ENCODE measurements at places on chromosomes 2 and 18.

DNA sequence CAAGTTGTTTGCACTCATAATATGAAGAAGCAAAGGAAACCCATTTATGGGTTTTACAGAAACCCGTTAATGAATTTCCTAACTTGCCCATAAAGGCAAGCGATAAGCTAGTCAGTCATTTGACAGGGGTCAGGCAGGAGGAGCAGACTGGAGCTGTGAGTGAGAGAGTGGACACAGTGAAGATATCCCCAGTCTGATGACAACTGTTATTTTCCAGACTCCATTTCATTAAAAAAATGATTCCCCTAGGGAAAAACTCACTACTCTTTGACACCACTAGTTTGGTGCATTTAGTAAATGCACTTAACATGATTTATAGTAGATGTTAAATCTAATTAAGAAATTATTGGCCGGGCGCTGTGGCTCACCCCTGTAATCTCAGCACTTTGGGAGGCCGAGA lies 80.8 kb downstream of the TGIF1 start:
- H3K36me3 ChIP-seq = no peaks in the 10 kb centered on the region
- DNase-seq = no peak
- no peak overlapping the region for H3K4me3 ChIP-seq
- H3K27ac ChIP-seq = no peak overlapping the region

DNA sequence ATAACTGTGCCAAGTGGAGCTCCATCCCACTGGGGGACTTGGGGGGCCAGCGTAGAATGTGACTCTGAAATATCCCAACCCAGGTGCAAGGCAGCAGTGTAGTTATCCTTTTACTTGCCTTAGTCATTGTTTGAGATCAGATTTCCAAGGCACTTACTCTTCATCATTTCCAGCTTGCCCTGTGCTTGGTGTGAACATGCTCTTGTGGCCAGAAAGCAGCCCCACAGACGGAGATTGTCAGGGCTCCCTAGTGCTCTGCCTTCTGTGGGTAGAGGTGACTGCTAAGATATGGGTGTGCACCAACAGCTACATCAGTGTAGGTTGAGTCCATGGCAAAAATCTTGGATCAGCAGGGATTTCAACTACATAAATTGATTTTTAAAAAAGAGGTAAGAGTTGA lies 2010.0 kb upstream of the PIK3C3 start:
- no peak overlapping the region for H3K4me3 ChIP-seq
- no peaks in the 10 kb centered on the region for H3K27me3 ChIP-seq
- no peak overlapping the region for H3K27ac ChIP-seq
- DNase-seq = no peak
- no peaks in the 10 kb centered on the region for H3K4me1 ChIP-seq
- H3K36me3 ChIP-seq = no peaks in the 10 kb centered on the region

DNA sequence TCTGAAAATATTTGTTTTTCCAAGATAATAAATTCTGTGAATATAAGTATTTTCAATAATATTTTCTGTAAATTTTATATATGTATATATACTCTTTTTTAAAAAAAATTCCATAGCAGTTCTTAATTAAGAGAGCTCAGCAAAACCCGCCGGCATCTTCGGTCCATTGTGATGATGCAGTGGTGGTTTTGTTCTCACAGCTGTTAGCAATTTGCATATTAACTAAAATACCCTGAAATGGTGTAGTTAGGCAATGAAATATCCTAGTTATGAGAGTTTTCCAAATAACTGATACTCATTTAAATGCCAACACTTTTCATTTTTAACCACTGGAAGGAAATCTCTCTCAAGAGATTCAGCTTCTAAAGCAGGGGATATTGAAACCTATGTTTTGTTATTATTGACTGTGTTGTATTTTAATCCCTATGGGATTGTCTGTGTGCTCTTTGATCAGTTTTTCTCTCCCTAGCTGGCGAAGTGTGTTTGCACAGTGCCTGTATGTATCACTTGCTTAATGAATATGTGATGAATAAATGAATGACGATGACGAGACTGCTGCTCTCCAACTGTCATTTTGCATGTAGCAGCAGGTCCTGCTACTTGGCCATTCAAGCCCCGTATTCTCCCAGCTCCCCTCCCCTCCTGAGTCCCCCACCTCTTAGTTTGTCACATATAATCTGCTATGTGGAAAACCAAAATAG lies 42.4 kb downstream of the PSMG2 start:
- no peak overlapping the region for H3K4me3 ChIP-seq
- no peak overlapping the region for H3K27ac ChIP-seq
- peaks cover 4% of the 10 kb centered on the region for H3K4me1 ChIP-seq
- H3K36me3 ChIP-seq = no peaks in the 10 kb centered on the region
- no peak for DNase-seq

DNA sequence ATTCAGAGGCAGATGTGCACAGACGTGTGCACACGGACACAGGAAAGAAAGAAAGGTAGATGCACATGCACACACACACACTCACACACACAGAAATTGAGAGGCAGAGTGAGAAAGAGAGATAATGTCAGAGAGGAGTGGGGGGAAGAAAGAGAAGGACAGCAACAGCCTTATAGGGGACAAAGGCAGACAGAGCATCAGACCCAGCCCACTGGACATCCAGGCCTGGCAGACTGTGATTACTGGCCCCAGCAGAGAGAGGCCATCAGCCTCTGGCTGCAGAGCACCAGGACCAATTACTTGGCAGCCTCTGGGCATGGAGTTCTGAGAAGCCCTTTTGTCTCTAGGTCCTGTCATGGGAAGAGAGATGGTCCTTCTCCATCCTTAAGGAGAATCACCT lies 66.1 kb downstream of the C18orf54 start:
- no peaks in the 10 kb centered on the region for H3K4me1 ChIP-seq
- H3K27ac ChIP-seq = no peak overlapping the region
- no peak for DNase-seq
- H3K36me3 ChIP-seq = no peaks in the 10 kb centered on the region
- H3K4me3 ChIP-seq = no peak overlapping the region

- H3K27me3 ChIP-seq = no peaks in the 10 kb centered on the region
- H3K27ac ChIP-seq = peak overlapping the region; percentile 47
- peaks cover 51% of the 10 kb centered on the region for H3K4me1 ChIP-seq
- H3K4me3 ChIP-seq = no peak overlapping the region
- no peak for DNase-seq
- peaks cover 41% of the 10 kb centered on the region for H3K36me3 ChIP-seq
These were observed 8.6 kb downstream of the XRCC5 start for GRCh38 chr2:216117561-216118340.

DNA sequence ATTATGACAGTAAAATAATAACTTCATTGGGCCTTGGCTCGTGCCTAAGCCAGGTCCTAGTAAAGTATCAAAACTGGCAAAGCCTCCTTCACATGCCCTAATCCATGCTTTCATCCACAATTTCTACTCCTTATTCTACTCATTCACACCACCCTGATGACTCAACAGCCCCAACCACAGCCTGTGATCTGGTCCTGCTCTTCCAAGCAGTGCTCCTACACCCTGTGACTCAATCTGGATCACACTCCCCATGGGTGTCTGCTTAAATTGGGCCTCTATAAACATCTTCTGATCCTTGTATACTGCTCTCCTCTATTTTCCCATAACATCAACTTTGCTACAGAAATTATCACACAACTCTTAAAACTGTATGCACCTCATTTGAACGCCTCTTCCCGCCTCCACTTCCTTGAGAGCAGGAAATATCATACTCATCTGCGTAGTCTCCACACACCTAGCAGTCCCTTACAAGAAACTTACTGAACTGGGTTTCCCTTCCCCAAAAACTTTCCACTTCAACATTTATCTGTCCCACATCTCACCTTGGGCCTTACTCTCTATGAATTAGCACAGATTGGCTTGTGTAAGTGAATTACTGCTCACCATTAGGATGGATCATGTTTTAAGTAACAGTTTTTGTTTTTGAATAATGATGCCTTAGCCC lies 15.9 kb downstream of the GTF3C3 start:
- no peaks in the 10 kb centered on the region for H3K27me3 ChIP-seq
- peaks cover 19% of the 10 kb centered on the region for H3K36me3 ChIP-seq
- H3K4me3 ChIP-seq = no peak overlapping the region
- peak; percentile 48 for DNase-seq
- H3K27ac ChIP-seq = peak overlapping the region; percentile 10

DNA sequence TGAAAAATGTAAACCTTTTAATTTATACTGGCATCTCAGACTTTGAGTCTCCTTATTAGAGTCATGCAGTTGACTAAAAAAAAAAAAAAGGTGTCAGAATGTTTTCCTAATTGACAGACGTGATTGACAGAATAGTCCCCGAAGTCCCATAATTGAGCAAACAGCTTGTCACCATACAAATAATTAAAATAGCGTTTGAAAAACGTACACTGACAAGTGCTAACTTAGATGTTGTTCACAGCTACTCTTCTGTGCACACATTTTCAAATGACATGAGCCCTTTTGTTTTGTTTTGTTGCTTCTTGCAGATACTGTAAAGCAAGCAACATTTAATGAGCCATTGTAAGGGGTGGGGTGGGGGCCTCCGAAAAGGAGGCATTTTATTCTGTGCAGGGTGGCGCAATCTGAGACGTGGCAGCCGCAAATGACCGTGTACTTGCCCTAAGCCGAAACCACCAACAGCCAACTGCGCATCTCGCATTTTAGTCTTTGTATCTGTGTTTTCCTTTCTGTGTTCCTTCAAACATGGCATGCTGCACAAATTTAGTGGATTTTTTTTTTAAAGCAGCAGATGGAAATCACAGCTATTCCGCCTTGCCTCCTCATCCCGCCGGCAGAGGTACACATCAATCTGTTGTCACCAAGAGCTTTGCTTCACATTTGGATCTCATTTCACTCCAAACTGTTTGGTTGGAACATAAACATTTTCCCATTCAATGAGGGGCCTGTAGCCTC lies 52.4 kb downstream of the LPIN1 start:
- no peaks in the 10 kb centered on the region for H3K4me1 ChIP-seq
- DNase-seq = no peak
- no peaks in the 10 kb centered on the region for H3K27me3 ChIP-seq
- peaks cover 93% of the 10 kb centered on the region for H3K36me3 ChIP-seq

- H3K4me1 ChIP-seq = no peaks in the 10 kb centered on the region
- H3K27ac ChIP-seq = no peak overlapping the region
- no peak overlapping the region for H3K4me3 ChIP-seq
- no peak for DNase-seq
- no peaks in the 10 kb centered on the region for H3K27me3 ChIP-seq
- H3K36me3 ChIP-seq = no peaks in the 10 kb centered on the region
These were observed 103.9 kb downstream of the SH3RF3 start for GRCh38 chr2:109232909-109233308.

DNA sequence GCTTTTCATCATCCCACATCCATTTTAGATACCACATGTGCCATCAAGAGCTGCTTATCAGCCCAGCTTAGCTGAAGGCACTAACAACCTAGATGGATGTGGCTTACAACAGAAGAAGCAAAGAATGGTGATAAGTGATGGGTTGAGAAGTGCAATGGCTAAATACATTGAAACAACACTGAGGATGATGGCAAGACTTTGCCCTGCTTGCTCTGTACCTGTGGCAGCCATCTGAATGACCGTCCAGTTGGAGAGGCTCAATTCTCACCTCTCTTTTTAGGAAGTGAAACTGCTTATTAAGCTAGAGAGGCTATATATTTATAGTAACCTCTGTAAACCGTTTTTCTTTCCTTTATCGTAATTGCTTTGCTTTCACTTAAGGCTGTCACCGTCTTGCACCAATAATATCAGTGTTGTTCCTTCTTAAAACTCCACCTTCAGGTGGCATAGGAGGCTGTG lies 5.7 kb downstream of the GPATCH11 start:
- no peak overlapping the region for H3K27ac ChIP-seq
- H3K27me3 ChIP-seq = no peaks in the 10 kb centered on the region
- DNase-seq = no peak
- H3K36me3 ChIP-seq = peaks cover 15% of the 10 kb centered on the region
- H3K4me1 ChIP-seq = peaks cover 8% of the 10 kb centered on the region

DNA sequence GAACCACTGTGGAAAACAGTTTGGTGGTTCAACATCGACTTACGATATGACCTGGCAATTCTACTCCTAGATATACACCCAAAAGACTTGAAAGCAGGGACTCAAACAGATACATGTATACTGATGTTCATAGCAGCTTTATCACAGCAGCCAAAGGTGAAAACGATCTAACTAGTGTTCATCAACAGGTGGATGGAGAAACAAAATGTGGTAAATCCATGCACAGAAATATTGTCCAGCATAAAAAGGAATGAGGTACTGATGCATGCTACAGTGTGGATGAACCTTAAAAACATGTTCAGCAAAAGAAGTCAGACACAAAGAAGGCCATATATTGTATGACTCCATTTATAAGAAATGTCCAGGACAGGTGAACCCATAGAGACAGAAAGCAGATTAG lies 36.3 kb downstream of the MRO start:
- no peaks in the 10 kb centered on the region for H3K36me3 ChIP-seq
- H3K4me1 ChIP-seq = no peaks in the 10 kb centered on the region
- H3K27ac ChIP-seq = no peak overlapping the region
- H3K27me3 ChIP-seq = no peaks in the 10 kb centered on the region

- H3K4me3 ChIP-seq = no peak overlapping the region
- no peaks in the 10 kb centered on the region for H3K27me3 ChIP-seq
These were observed 42.1 kb downstream of the PXDN start for GRCh38 chr2:1702186-1702565.

GRCh38 chr2:230347659-230348305 lies 20.8 kb downstream of the SP140L start:
- no peaks in the 10 kb centered on the region for H3K36me3 ChIP-seq
- H3K27me3 ChIP-seq = no peaks in the 10 kb centered on the region
- H3K4me3 ChIP-seq = no peak overlapping the region
- H3K27ac ChIP-seq = no peak overlapping the region
- peak; percentile 37 for DNase-seq
- H3K4me1 ChIP-seq = peaks cover 29% of the 10 kb centered on the region

DNA sequence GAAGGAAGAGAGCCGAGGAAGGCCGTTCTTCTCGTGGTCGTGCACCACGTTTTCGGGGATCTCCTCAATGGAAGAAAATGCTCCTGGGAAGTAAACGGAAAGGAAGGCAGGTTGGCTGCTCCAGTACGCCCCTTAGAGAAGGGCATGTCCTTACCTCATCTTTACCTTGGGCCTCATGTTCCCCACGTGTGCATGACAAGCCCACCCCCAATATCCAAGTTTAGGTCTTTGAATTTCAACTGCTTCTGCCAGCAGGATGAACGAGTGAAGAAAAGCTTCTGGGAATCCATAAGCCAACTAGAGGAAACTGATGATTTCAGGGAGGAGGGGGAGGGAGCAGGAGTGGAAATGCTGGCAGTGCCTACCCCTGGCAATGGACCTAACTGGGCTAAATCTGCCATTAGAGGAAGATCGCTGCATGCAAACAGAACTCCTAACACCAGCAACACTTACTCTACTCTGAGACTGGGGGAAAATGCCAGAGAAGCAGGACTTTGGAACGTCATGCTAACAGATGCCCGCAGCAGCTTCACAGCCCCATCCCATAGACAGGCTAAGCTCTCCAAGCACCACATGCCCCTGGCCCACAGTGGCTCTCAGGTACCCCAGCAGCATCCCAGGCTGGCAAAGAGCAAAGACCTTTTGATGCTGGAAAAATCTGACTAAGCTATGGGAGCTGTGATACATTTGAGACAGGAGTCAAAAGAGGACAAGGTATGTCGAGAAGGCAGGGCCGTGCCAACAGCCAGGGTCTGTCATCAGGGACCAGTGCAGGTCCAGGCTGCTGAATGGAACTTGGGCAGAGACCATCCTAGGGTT lies 21.7 kb downstream of the CHST10 start:
- no peaks in the 10 kb centered on the region for H3K27me3 ChIP-seq
- no peaks in the 10 kb centered on the region for H3K36me3 ChIP-seq
- DNase-seq = no peak
- H3K4me1 ChIP-seq = no peaks in the 10 kb centered on the region

GRCh38 chr2:28389399-28390240 lies 3.0 kb upstream of the FOSL2 start:
- H3K4me3 ChIP-seq = peak overlapping the region; percentile 92
- no peaks in the 10 kb centered on the region for H3K27me3 ChIP-seq
- DNase-seq = no peak
- peaks cover 16% of the 10 kb centered on the region for H3K4me1 ChIP-seq
